ENCODE measurements at places on chromosomes 7 and 10.
A peak's percentile ranks its signal among the peaks of the same experiment; 100 is the strongest.

DNA sequence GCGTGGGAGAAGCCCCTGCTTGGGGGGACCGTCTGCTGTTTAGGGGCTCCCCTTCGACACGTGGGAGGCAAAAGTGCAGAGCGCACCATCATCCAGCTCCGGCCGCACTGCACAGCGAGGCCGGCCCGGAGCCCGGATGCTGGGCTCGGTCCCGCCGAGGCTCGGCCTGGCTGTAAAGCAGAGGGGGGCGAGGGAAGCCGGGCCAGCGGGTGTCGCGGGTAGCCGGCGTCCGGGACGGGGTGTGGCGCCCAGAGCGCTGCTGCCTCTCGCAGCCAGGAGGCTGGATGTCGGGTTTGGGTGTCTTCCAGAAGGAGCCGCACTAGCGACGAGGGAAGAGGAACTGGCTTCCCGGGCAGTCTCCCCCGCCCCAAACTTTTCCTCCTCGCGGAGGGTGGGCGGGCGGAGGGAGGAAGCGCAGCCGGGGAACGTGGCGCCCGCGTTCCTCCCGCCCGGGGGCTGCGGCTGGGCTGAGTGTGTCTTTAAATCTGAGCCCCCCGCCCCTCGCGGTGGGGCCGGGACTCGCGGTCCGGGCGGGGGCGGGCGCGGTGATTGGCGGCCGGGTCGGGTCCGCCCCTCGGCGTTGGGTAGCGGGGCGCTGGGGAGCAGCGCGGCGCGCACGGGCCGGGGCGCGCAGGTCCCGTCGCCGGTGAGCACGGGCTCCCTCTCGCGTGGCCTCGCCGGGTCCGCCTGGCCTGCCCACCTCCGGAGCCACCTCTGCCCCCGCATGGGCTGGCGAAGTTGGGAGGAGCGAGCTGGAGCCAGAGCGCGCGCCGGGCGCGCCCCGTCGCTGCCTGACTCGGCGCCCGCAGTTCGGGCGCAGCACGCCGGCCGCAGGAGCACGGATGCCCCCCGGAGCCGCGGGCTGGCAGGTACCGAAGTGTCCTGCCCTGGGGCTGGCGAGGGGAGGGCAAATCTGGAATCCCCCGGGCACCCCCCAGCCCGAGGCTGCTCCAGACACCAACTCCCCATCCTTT, at the start of gene PALD1:
Gene PALD1 (plus strand): TSS at position 577 of the 974 bp plus-strand sequence. CDS start 47,185 bp downstream, outside the sequence.
- DNase-seq: peak; percentile 76

DNA sequence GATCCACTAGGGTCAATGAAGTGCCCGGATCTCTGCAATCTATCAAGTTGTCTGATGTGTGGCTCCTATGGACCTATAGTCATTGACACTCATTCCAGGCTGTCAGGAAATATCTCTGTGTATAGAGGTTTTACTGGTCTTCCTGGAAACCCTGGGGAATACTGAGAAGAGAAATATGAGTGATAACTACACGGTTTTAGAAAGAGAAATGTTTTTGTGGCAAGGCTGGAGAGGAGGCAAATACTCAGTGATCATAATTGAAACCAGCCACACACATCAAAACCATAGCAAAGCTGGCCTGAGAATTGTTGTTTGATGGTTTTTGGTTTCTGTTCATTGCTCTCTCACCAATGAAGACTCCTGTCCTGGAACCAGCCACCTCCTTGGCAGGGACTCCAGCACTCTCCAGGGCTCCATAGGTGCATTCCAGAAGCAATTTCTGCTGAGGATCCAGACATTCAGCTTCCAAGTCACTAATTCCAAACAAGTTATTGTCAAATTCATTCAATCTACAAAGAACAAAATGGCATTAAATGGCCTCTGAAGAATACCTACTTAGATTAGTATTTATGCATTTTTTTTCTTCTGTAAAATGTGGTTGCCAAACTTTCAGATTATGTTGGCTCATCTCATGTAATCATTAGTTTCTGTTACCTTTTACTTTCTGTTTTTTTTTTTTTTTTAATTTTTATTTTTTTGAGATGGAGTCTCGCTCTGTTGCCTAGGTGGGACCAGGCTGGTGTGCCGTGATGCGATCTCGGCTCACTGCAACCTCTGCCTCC, 108.6 kb upstream of the ABI1 start:
- DNase-seq: no peak

DNA sequence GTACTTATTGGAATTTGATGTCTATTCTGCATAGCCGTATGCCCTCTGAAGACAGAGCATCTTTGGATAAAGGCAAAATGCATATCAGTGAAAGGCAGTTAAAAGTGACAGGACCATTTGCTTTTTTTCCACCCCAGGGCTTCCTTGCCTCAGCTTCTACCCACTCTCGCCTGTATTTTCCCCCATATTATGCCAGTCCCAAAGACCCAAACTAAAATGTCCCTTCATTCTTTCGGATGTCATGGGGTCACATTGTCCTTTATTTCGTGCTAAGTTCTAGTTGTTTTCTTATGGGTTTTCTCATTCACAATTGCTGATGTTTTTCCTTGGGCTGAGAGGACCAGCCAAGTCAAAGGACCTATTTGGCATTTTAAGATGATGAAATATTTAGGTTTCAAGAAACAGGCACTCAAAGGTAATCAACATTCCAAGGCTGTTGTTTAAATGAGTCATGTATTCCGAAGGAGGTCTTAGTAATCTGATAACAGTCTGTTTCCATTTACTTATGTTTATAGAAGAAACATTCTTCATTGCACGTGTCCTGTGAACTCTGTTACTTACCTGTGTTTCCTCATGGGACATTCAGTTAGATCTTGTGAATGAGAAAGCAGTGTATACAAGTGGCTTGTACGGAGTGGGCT, 74.1 kb downstream of the DNAH11 start:
- DNase-seq: no peak

- DNase-seq: no peak
Observed at GRCh38 chr7:123666492-123666891, 10.8 kb downstream of the LMOD2 start.

- no peak for DNase-seq
Observed at GRCh38 chr10:118163217-118163616, 116.5 kb upstream of the RAB11FIP2 start.

DNA sequence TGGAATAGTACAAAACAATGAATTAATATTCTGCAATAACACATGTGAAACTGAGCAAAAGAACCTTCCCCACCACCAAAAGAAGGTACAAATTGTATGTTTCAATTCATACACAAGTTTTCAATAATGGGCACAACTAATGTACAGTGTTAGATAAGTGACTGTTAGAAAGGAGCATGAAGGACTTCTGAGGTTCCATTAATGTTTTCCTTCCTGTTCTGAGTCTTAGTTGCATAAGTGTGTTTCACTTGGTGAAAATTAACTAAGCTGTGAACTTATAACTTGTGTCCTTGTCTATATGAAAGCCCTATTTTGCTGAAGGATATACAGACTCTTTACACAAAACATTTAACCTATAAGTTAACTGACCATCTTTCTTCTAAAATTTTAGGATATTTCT, 8.2 kb downstream of the GSAP start:
- DNase-seq: no peak

- no peak for DNase-seq
Observed at GRCh38 chr7:35905555-35905954, 104.7 kb downstream of the SEPTIN7 start.
